Ureter (tissue), 1 donor: ENCODE measurements at places on chromosomes 1 and 21.

DNA sequence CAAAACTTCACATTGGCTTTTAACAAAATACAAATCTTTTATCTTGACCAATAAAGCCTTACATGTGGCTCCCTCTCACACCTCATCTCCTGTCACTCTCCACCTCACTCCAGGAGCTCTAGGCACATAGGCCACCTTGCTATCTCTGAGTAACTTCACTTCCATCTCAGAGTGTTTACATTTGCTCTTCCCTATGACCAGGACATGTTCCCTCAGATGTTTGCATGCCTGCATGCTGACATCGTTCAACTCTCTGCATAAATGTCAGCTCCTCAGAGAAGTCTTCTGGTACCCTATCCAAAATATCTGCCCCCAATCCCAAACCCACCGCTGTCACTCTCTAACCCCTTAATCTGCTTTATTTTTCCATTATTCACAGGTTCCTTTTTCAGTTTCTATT, 110.9 kb downstream of the TOMM20 start:
- no peak for DNase-seq

- DNase-seq = no peak
These were observed 54.5 kb downstream of the PLXNA2 start for GRCh38 chr1:208189716-208190115.

GRCh38 chr21:38675182-38675824, 130.4 kb upstream of the ETS2 start:
- DNase-seq = no peak

- no peak for DNase-seq
These were observed 721 bp downstream of the LRRIQ3 start for GRCh38 chr1:74197255-74197654.

GRCh38 chr1:152451254-152451653, 37.2 kb upstream of the CRNN start:
- DNase-seq = no peak

- DNase-seq = no peak
These were observed 1.6 kb downstream of the CD1B start for GRCh38 chr1:158329733-158330132.

DNA sequence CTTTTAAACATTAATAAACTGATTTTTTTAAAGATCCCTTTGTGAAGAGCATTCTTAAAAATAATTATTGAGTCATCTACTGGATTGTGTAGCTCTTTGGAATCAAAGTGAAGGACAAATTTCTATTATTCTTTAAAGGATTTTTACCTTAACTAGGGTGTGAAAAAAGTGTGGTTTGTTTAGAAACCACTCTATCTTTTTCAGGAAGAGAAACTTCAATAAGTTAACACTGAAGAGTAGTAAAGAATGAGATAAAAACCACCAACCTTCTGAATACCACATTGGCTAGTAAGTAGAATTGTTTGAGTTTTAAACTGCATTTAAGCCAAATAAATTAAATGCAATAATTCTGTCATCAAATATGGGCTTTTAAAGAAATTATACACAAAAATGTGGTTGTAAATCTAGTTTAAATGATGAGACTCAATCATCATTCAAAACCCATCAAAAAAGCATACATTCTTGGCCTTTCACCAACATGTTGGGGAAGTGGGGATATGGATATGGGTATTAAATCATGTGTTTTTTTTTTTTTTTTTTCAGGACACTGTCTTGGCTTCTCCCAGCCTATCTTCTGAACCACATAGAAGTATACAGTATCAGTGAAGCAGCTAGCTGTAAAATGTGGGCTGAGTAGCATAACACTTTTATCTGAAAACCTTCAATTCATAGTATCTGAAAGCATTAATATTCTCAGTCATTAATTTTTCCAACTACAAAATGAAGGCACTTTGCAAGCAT, 4.8 kb downstream of the S1PR1 start:
- DNase-seq = no peak

DNA sequence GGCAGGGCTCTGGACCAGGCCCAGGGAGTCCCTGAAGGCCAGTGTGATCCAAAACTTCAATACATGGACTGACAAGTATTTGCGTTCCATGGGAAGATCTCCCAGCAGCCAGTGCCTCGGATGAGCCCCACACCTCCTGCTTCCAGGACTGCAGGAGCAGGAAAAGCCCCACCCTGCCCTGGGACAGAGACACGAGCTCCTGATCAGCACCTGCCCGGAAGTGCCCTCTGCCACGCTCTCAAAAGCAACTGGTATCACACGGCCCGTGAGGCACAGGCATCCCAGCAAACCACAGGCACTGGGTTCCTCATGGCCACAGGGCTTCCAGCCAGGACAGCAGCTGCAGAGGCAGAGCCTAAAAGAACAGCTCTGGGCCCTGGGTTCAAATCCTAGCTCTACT, 48.6 kb downstream of the ACOT7 start:
- DNase-seq = no peak

DNA sequence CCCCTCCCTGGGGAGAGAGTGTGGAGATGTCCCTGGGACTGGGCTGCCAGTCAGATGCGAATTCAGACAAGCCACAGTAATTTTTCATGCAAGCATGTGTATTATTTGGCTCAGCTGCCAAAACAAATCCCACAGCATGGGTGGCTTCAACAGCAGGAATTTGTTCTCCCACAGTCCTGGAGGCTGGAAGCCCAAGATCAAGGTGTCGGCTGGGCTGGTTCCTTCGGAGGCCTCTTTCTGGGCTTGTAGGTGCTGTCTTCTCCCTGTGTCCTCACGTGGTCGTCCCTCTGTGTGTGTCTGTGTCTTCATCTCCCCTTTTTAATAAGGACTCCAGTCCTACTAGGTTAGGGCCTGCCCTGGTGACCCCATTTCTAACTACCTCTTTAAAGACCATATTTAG, 91.9 kb upstream of the ACTRT2 start:
- no peak for DNase-seq

- no peak for DNase-seq
These were observed 43.1 kb downstream of the KIF21B start for GRCh38 chr1:200980452-200980772.

DNA sequence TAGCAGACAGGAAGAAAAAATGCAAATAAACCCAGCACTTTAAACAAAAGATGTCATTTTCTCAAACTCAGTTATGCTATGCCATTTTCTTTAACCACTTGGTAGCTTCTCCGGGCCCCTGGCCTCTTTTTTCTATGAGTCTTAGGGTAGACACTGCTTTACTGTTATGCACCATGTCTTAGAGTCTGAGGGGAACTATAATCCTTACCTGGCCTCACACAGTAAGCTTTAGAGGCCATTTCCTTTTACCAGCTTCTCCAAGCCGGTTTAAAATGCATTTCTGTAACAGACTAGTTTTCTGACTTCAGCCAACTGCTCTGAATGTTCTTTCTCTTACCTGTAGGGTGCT, 73.7 kb upstream of the EDEM3 start:
- DNase-seq = no peak

- DNase-seq = no peak
These were observed 148.3 kb downstream of the ACTL8 start for GRCh38 chr1:17903386-17903785.

DNA sequence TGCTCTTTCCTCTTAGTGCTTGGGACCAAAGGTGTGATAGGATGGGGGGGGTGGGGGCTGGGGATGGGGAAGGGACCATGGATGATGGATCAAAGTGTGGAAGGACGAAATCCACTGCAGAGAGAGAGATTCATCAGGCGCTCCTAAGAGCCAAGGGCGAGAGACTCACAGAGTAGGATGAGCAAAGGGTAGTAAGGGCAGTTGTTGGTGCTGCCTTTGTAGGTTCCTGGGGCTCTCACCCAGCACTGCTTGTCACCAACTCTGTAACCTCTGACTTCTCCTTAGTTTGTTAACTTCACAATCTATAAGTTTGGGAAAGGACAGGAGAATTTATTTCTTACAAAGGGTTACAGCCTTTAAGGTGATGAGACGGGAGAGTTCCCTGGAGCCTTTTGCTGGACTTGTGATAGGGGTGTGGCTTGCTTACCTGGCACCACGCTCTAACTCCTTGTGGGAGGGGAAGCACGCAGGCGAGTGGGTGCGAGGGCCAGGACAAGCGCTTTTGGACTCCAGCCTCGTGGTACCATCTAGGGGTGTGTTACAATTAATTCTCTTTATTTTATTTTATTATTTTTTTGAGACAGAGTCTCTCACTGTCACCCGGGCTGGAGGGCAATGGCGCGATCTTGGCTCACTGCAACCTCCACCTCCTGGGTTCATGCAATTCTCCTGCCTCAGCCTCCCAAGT, 1.6 kb upstream of the PDXK start:
- DNase-seq = no peak

DNA sequence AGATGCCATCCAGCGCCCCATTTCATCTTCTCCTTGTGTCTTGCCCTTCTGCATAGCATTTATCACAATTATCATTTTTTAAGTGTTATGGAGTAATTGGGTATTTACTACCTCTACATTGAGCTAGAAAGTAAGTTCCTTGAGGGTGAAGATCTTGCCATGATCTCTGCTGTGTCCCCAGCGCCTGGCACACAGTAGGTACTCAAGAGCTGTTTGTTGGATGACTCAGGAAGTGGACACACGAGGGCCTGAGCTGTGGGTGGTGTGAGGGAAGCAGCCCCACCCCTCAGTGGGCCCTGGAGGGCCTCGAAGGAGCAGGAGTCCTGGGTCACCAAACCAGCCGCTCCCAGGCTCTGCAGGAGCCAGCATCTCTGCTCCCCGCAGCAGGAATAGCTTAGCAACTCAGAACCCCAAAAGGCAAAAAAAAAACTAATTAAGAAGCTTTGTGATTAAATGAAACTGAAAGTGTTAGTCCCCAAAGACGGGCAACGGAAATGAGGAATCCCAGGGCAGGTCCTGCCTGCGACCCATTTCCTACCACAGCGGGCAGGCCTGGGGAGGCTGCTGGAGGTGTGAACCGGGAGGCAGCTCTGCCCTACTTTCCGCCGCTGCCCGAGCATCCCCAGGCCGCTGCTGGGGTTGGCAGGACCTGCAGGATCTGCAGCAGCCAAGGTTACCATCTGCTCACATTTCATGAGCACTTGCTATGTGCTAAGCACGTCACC, 87.7 kb downstream of the LACTBL1 start:
- DNase-seq = no peak

DNA sequence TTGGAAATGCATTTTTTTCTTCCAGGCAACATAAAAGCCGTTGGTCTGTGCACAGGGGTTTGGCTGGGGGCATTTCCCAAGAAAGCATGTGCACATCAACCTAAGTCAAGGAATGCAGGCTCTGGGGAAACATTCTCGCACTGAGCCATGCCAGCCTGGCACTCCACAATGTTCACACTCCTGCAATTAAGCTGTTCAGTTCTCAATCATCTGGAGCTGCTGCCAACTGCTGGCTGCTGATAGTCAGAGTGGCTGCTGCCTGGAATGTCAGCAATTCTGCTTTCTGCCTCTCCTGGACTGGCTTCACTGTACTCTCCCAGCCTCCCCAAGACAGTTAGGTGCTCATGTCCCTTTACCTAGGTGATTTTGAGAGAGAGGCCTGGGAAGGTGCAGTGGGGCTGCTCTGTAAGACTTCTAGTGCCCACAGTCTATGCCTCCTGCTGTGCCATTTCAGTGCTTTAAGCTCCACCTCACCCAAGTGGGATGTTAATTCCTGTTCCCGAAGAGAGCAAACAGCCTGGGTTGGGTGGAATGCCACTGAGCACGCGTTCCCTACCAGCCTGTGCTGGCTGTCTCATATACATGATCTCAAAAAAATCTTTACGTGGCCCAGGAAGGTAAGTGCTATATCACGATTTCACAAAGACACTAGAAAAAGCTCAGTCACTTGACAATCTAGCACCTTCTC, 131.7 kb downstream of the BRINP2 start:
- DNase-seq = no peak

- no peak for DNase-seq
These were observed 1290.7 kb upstream of the ADGRL2 start for GRCh38 chr1:80509965-80510522.

- no peak for DNase-seq
These were observed 29.6 kb upstream of the PCBP3 start for GRCh38 chr21:45613881-45614280.

DNA sequence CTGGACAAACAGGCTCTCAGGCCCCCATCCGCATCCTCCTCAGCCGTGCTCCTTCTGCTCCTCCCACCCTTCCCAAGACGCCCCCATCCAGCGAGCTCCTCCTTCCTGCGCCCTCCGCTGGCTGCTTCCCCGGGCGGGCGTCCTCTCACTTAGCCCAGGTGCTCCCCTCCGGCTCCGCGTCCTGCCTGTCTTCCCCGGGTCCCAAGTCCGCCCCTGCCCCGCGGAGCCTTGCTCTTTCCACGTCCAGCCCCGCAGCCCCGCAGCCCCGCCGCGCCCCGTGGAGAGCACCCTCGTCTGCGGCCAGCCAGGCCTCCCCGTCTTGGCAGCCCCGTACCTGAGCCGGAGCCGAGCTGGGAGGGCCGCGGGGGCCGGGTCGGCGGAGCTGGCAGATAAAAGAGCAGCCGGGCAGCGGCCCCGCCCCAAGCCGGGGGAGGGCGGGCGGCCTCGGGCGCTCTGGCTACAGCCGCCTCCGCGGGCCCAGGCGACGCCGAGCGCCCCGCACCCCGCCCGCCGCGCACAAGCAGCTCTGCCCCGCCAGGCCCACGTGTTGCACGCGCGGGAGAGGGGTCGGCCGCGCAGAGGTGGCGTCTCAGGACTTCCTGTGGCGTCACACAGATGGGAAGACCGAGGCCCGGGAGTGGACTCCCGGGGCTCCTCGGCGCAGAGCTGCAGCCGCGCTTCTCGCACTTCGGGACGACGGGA, at the start of gene PAQR7:
TSS of gene PAQR7 (minus strand) at position 555 of the 702 bp plus-strand sequence. CDS start 11,869 bp downstream, outside the sequence.
- DNase-seq = peak; percentile 77
